Right renal pelvis (tissue), 4 donors: ENCODE measurements at places on chromosomes 2 and 18. TPM values are rescaled to one million over a fixed set of nuclear protein-coding genes. Genes with fewer than 3 reads are reported as not detected.

DNA sequence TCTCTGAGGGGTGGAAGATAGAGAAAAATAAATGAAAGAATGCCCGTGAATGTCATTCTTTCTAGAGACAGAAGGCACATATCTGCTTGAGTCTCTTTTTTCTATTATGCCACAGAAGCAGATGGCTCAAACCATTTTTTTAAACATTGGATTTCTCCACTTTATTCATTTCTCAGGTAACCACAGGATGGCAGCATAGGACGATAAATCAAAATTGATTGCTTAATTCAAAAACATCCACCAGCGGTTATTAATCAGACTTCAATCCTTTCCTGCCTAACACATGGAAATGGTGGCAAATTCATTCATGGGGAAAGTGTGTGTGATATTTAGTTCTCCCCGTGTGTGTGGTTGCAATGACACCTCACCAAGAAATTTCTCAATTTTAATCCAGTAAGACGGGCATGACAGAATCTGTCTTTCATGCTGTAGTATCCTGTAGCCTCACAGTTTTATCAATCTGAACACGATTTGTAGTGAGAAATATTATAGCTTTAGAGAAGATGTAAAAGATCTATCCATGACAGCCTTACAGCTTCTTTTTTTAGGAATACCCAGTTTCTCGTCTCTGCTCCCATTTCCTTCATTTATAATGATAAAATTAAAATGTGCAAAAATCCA, 72.2 kb downstream of the DSC3 start:
- no peak for DNase-seq

DNA sequence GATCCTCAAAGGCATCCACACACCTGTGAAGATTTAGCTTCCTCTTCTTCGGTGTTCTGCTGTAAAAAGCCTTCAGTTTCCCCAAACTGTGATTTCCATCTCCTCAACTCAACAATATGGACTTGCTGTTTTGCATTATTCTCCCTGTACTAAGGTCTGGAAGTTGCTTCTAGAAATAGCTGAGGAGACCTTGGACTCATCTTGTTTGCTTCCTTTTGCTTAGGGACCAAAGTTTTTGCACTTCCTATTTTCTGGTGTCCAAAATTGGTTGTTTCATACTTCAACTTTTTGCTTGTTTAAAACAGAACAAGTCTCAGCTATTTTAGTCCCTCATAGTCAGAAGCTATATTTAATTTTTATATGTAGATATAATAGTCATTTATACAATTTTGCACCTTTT, 201.9 kb upstream of the COPS8 start:
- DNase-seq, result no peak

- DNase-seq, result no peak
Observed at GRCh38 chr2:68463287-68463877, 3.7 kb downstream of the FBXO48 start.

The CCDC74A gene
- 14.5 TPM for polyA plus RNA-seq

The GMCL1 gene
- polyA plus RNA-seq, result 37.4 TPM
